Daoy (cell line): ENCODE measurements at places on chromosomes 7 and 10. TPM values are rescaled to one million over a fixed set of nuclear protein-coding genes. Genes with fewer than 3 reads are reported as not detected.

GRCh38 chr7:127557803-127558202, 27.6 kb downstream of the GCC1 start:
- no peak for DNase-seq

- no peak for DNase-seq
Measured at GRCh38 chr10:113301342-113301984, 251.4 kb upstream of the HABP2 start.

DNA sequence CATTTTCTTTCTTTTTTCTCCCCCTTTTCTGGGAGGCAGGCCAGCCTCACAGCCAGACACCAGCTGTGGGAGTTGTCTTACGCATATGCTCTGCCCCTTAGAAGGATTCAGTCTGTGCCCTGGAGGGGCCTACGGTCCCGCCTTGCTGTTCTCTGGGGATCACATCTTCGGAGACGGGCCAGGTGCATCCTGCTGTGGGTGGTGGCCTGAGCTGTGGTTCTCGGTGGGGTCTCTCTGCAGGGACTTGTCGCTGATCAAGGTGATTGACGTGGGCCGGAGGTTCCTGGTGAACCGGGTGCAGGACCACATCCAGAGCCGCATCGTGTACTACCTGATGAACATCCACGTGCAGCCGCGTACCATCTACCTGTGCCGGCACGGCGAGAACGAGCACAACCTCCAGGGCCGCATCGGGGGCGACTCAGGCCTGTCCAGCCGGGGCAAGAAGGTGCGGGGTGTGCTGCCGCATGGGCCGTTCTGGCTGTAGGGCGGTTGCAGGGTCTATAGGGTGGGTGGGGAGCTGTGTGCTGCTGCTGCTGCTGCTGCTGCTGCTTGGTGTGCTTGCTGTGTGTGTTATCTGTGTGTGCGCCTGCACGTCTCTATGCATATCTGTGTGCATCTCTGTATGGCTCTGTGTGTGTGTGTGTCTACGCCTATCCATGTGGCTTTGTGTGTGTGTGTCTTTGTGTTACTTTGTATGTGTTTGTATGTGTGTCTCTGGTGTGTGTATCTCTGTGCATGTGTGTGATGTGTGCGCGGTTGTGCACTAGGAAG, 17.9 kb downstream of the PFKFB3 start:
- no peak for DNase-seq

DNA sequence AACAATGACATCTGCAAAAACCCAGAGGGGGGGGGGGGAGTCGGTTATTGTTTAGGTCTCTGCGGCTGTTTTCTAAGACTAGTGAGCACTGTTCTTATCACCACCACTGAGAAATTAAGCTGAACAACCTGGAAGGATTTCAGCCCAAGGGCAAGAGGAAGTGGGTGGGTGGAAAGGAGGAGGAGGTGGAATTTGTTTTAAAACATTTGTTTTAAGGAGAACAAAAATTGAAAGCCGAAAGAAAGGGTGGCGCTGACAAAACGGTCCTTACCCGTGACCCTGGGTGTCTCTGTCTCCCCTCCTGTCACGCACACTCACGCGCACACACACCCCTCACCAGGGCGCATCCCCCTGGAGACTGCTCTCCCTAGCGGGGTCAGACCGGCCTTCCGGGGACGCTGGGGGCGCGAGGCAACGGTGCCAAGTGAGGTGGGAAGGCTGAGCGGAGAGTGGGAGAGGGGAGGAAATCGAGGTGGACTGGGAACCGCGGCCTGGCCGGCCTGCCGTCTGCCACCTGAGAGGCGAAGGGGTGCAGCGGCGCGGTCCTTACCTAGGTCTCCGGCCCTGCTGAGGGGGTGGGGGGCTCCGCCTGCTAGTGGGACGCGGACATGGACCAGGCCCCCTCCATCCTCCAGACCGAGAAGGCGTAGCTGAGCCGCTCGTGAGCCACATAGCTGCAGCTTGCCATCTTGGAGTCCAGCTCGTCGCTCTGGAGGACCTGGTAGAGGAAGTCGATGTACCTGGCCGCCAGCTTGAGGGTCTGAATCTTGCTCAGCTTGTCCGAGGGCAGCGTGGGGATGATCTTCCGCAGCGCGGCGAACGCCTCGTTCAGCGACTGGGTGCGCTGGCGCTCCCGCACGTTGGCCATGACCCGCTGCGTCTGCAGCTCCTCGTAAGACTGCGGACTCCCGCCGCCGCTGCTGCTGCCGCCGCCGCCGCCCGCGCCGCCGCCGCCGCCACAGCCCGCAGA, 1.0 kb downstream of the TWIST1 start:
- peak; percentile 73 for DNase-seq

GRCh38 chr10:703118-703517, 13.7 kb upstream of the DIP2C start:
- no peak for DNase-seq

DNA sequence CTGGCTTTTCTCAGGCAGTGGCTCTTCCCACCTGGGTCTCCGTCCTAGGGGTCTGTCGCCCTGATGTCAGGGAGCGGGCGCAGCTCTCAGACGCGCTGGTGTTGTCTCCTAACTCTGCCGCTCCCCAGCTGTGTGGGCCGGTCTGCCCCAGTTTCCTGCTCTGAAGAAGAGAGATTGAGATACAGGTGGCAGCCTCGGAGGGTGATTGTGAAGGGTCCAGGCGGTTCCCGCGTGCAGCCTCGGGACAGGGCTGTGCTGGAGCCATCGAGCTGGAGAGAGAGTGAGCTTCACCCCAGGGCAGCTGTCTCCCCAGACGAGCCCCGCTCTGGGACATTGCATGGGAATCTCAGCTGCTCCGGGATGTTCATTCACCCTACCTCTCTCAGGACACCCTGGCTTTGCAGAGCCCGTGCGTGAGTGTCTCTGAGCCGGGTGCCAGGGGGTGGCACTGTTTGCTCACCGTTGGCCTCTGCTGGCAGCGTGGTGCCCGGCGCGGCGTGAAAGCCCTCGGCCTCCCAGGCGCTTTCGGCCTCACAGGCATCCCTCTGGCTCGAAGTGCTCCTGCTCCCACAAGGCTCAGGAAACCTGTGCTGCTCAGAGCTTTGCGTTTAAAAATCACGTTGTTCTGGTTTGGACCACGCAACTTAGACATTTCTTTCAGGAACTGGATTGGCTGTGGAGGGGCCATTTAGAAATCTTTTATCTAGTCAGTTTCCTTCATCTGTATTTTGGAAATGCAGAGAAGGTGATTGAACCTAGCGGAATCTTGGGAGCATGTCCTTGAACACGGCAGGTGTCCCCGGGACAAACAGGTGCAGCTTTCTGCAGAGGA, 33.8 kb upstream of the ZFAND2A start:
- DNase-seq, result peak; percentile 83

- DNase-seq, result no peak
Measured at GRCh38 chr10:49025347-49025983, 85.8 kb upstream of the LRRC18 start.

- peak; percentile 89 for DNase-seq
Measured at GRCh38 chr7:134547397-134548054, 1.4 kb upstream of the AKR1B15 start.

- DNase-seq, result no peak
Measured at GRCh38 chr7:84510505-84510904, 315.9 kb upstream of the SEMA3A start.

The HOXA11 gene
- total RNA-seq, result 7.7 and 8.2 TPM in 2 replicates

GRCh38 chr10:119263951-119264617, 56.7 kb downstream of the GRK5 start:
- no peak for DNase-seq

DNA sequence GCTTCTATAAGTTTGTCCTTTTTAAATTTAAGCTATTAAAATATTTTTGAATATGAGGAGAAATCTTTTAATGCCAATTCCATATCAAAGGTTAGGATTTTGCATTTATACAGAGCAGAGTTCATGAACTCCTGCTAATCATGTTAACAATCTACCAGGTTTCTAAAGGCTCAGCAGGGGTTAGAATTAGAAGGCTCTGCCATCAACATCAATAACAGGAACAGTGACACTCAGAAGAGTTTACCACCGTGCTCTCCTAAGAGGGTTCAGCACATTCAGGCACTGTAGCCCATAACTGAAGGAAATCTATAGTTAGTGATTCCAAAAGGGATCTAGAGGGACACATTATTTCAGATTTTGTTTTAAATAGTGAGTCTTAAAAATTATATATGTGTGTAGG, 100.1 kb downstream of the HOXA1 start:
- no peak for DNase-seq

DNA sequence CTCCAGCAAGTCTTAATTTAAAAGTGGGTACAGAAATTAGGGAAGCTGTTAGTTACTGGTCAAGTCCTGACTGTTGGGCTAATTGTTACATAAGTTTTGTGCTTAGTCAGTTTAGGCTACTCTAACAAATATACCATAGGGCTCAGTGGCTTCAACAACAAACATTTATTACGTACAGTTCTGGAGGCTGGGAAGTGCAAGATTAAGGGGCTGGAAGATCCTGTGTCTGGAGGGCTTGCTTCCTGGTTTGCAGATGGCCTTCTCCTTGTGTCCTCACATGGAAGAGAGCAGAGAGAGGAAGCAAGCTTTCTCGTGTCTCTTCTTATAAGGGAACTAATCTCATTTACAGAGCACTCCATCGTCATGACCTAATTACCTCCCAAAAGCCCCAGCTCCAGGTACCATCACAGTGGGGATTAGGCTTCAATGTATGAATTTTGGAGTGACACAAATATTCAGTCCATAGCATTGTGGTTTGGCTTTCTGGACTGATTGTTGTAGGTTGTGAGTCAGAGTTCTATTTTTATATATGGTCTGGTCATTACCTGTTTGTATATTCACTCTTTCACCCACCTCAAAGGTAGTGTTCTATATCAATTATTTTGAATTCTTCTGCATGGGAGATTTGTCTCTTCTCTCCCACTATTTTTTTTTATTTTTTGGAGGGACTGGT, 17.1 kb downstream of the ST7 start:
- no peak for DNase-seq

DNA sequence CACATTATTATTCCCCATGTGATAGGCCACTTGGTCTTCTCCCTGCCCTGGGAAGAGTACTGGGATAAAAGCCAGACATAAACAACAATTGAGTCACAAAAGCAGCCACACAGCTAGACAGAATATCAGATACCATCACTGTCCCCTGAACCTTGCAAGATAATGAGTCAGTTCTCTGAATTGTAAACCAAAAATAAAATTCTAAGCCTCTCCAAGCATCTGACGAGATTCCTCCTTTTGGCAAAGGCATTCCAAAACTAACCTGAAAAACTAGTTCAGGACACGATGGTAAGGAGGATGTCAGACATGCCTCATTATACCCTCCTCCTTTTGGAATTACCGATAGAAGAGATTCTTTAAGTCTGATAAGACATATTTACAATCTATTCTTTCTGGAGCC, 450.7 kb downstream of the HTR7 start:
- peak; percentile 34 for DNase-seq

The URGCP gene
- 46.2 and 55.7 TPM in 2 replicates for total RNA-seq

DNA sequence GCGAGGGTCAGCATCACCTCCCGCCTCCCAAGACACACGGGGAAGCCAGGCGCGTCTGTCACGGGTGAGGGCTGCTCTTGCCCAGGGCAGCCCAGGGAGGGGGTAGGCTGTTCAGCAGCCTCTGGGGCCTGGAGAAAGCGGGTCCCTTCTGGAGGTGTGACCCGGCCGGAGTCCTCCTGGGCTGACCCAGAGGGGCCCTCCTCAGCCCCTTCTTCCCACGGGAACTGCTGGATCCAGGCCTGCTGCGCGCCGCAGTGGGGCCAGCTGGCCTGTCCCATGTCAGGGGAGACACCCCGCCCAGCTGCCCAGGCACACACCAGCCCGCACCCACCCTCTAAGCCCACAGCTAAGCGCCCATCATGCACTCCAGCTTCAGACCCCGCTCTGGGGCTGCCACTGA, 41.8 kb downstream of the INSIG1 start:
- DNase-seq, result no peak

The ZNF365 gene
- total RNA-seq, result 1.8 and 2.4 TPM in 2 replicates

- no peak for DNase-seq
Measured at GRCh38 chr7:55550841-55551537, 21.3 kb downstream of the VOPP1 start.

GRCh38 chr7:26376175-26376917, 84.7 kb downstream of the SNX10 start:
- peak; percentile 73 for DNase-seq

The NKX1-2 gene
- not detected in 2 replicates for total RNA-seq

- no peak for DNase-seq
Measured at GRCh38 chr7:131970602-131971001, 414.2 kb upstream of the PODXL start.

DNA sequence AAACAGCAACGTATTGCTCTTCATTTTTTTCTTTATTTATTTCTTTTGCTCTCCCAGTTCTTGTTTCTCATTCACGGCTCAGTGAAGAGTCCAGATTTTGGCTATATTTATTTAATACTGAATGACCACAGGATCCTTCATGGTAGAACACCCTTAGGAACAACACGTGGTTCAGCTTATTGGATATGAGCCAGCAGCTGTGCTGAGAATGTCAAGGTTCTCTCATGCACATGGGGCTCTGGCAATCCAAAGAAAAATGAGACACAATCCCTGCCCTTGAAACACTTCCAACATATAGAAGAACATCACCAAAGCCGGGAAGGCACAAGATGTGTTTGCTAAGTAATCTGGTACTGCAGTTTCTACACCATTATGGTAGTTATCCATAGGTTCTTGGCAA, 852.9 kb downstream of the SORCS1 start:
- no peak for DNase-seq

- no peak for DNase-seq
Measured at GRCh38 chr7:149868623-149869290, 5.0 kb upstream of the ATP6V0E2 start.

GRCh38 chr7:36190447-36191291, 37.6 kb downstream of the EEPD1 start:
- DNase-seq, result no peak

- DNase-seq, result no peak
Measured at GRCh38 chr10:87089746-87090145, 4.9 kb downstream of the GLUD1 start.

The TMEM229A gene
- not detected in 2 replicates for total RNA-seq

- no peak for DNase-seq
Measured at GRCh38 chr10:119135513-119135881, 30.0 kb downstream of the SFXN4 start.

The PNLIP gene
- not detected in 2 replicates for total RNA-seq

The SORCS3 gene
- total RNA-seq, result not detected in 2 replicates

DNA sequence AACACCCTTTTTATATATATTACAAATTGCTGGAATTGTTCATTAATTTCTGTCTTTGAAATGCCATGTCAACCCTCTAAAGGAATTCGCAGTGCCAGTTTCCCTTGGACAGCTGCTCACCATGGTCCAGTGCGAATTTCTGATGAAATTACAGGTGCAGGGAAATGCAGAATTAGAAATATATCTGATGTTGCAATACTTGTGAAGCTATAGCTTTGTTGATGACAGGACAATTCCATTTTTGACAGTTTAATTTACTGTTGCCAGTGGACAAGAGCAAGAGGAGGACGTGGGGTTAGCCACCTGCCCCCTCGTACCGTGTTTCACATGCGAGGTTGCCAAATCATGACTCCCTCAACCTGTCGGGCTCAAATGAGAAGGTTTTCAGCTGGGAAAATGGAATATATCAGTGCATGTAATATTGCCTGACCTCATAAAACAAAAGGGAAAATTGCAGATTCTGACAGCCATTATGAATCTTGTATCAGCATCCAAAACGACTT, 140.6 kb downstream of the MGMT start:
- no peak for DNase-seq

The PRLHR gene
- not detected in 2 replicates for total RNA-seq
